ENCODE measurements at places on chromosomes 2 and 18.

DNA sequence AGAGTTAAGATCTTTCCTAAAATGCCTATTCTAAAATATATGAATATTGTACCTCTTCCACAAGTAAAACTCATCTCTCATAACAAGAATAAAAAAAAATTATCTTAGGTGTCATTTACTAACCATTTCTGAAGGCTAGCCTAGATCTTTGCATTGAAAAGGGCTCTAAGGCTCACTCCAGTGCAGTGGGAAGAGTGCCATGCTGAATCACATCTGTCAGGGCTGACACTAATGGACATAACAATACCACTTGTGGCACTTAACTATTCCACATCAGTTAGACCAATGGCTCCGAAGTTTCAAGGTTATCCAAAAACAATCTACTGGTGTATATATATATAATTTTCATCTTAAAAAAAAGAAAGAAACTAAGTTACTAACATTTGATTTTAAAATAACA, 130.2 kb downstream of the EXOC6B start:
- DNase-seq = no peak

GRCh38 chr18:35776473-35776872, 194.9 kb downstream of the GALNT1 start:
- no peak for DNase-seq

- DNase-seq = no peak
Observed at GRCh38 chr18:45359275-45360009, 255.8 kb upstream of the SLC14A2 start.

DNA sequence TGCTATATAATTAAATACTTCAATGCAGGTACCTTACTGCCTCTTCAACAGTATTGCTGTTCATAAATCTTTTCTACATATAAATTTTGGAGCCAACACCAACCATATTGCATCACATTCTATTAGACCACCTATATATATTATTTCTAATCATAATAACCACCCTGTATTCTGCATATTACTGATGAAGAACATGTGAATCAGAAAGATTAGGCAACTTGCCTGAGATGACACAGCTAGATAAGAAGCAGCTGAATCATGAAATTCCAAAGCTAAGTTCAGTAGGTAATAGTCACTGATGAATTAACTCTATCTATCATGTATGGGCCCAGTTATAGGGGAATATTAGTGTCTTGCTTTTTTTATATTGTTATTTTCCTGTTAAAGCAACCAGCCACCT, 161.8 kb downstream of the AGPS start:
- DNase-seq = no peak

- DNase-seq = no peak
Observed at GRCh38 chr2:141942006-141942789, 188.6 kb downstream of the LRP1B start.
